ENCODE measurements at places on chromosomes 5 and 9.

- no peak for DNase-seq
Measured at GRCh38 chr9:32742296-32742695, 41.0 kb upstream of the TMEM215 start.

GRCh38 chr5:6395621-6396020 lies 17.3 kb upstream of the MED10 start:
- no peak for DNase-seq

DNA sequence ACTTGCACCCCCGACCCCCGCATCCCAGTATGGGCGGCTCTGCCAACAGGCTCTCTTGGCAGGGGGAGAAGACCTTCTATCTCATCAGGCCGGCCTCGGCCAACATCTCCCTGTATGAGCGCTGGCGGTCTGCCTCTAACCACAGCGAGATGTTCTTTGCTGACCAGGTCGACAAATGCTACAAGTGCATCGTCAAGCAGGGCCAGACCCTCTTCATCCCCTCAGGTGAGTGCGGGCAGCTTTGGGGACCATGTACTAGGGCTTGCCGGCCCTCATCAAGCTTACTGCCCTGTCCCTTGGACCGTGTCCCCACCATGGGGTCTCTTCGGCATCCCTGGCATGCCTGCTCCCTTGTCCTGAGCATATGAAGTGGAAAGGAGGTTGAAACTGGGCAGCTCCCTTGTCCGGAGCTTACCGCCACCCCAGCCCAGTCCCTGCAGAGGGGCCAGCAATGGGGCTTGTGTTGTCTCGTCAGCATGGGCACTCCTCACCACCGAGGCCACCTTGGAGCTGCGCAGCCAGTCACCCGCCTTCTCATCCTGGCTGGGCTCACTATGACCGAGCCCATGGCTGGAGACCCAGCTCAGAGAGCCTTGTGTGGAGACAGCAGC lies 78.1 kb downstream of the PHF2 start:
- no peak for DNase-seq

DNA sequence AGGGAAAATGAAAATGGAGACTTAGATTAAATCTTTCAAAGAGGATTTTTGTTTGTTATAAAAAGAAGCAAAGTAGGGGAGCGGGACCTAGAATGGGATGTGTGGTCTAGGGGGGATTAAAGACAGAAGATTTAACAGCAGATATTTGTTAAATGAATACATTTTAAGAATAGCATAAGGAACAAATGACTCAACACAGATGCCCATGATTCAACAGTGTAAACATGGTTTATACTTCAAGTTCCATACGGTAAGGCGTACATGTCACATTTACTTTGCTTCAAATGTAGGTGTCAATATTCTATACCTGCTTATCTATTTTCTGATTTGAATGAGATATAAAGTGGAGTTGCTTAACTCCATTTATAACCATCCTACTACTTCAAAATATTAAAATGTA lies 1.5 kb downstream of the TICAM2 start:
- DNase-seq, result no peak

DNA sequence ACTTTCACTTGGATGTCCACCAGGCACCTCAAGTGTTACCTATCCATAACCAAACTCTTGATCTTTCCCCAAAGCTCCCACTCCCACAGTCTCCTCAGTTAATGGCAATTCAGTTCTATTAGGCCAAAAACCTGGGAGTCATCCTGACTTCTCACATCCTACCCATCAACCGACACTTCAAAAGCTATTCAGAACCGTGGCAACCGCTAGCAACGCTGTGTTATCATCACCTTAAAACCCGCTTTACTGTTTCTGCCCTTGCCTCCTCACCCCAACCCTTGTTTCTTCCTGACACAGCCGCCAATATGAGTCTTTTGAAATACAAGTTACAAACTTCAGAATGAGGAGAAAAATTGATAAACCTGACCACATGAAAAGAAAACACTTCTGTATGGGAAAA lies 46.5 kb downstream of the MAPKAP1 start:
- no peak for DNase-seq

GRCh38 chr5:139215107-139215975 lies 17.2 kb upstream of the SIL1 start:
- no peak for DNase-seq

GRCh38 chr5:15728811-15729210 lies 228.8 kb downstream of the FBXL7 start:
- DNase-seq, result no peak

- no peak for DNase-seq
Measured at GRCh38 chr5:174386306-174386705, 338.1 kb upstream of the MSX2 start.

DNA sequence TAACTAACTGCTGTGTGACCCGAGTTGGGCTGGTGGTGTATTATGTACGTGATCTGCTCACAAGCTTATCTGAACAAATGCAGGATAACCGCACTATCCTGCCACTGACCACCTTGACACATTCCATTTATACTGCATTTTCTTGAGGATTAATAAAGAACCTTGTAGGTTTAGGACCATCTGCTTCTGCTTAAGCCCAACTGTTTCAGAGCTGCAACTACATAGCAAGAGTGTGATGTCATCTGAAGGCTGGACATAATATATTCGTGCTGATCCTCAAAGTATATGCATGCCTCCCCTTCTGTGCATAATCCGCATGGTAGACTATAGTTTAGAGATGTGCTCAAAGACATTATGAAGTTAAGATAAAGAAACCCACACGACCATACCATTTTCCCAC lies 435.9 kb downstream of the BNC2 start:
- no peak for DNase-seq

DNA sequence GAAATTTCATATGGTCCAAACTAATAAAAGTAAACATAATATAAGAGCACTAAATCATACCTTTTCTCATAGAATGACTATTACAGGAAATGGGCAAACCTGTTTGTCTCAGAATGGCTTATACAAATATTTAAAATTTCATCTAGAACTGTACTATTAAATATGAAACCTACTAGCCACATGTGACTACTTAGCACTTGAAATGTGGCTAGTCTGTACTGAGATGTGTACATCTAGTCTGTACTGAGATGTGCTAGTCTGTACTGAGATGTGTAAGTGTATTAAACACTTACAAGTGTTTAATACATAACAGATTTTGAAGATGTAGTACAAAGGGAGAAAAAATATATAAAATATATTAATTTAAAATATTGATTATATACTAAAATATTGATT lies 22.4 kb downstream of the ABITRAM start:
- no peak for DNase-seq

All from spinal cord (tissue), 10 donors.